Putamen (tissue), 1 donor: ENCODE measurements at places on chromosomes 7 and 10.

DNA sequence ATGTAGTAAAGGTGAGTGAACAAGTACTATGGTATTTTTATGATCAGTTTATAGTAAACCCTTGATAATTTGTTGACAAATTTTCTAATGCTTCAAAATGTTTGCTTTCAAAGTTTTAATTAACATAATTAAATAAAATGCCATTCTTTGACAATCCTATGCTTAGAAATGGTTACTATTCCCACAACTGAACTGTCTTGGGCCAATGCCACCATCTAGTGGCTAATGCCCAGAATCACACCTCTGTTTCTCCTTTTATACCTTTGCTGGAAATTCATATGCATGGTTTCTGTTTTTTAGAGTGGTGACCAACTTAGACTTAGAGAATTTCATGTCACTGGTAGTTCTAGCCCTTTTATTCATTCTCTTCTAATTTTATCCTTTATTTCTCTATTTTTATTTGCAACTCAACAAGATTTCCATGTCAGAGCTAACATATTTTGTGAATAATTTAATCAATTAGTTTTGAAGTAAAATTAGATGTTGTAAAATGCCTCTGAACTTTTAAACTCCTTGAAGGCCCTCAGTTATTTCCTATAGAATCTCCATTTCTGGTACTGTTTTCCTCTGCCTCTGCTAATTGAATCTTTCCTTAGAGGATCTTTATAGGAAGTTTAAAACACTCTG is 31.1 kb downstream of the PCGF5 start:
- DNase-seq, result peak; percentile 66

GRCh38 chr10:43978091-43978490 is 329.4 kb upstream of the ZNF32 start:
- no peak for DNase-seq

DNA sequence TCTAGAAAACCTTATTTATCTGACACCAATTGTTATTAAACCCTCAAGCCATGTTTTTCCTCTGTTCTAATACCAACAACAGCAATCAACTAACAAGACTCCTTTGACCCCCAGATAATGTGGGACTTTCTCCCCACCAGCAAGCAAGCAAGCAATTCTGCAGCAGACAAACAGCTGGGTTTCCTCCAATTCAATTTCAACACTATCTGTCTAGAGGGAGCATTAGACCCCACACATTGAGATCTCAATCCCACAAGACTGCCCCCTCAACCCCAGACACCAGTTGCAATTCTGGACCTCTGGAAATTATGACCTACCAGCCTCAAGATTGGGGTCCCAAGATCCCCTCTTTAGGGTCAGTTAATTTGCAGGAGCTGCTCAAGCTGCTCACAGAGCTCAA is 89.4 kb upstream of the TMEM26 start:
- no peak for DNase-seq

DNA sequence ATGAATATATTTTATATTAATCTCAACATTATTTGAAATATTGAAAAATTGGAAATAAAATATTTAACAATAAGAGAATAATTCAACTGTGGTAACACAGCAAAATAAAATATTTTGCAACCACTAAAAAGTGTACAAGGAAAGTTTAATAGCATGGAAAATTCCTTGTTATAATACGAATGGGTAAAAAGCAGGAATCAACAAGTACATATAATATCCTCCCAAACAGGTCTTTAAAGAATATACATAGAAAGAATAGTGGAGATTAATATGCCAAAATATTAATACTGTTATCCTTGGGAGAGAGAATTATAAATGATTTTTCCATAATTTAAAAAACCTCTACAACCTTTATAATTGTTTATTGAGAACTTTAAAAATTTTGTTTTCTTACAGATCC is 1.0 kb downstream of the DNAJC12 start:
- no peak for DNase-seq

DNA sequence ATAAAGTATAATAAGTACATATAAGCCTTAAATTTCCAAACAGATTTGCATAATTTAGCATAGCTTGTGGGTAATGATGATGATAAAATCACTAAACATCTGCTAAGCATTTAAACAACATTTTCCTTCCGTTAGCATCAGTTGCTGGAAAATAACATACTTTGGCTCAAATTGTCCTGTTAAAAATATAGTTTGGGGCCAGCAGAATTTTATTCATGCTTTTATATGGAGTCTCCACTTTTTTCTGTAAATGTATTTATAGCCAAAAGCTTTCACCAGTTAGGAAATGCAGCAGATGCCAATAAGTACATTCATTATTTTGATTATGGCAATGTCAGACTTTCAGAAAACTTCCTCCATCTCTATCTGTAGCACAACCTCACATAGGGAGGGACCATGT is 107.2 kb downstream of the CNTNAP2 start:
- no peak for DNase-seq

DNA sequence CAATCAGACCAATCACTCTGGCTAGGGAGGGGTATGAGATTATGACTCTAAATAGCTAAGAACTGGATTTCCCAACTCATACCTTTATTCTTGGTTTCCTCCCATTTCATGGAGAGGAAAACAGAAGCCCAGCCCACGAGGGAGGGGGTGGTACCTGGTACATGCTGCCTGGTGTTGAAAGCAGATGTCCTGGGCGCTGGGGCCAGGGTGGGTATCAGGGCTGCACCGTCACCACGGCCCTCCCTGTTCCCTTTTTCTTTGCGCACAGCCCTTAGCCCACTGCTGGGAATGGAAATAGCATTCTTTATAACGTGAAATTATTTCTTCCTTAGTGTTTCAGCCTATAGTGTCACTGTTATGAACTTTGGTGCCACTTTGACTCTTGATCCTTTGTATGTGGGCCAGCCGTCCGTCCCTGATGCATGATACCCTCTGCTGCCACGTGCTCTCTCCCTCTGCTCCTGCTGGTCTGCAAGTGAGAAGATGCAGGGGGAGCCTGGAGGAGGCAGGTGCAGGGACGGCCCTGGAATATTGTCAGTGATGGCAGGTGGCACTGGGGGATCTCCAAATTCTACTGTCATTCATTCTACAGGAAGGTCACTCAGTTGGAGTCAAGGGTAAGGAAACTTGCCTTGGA is 158.5 kb downstream of the CDH23 start:
- DNase-seq, result no peak

- DNase-seq, result no peak
Measured at GRCh38 chr7:23333671-23334246, 34.6 kb downstream of the MALSU1 start.

DNA sequence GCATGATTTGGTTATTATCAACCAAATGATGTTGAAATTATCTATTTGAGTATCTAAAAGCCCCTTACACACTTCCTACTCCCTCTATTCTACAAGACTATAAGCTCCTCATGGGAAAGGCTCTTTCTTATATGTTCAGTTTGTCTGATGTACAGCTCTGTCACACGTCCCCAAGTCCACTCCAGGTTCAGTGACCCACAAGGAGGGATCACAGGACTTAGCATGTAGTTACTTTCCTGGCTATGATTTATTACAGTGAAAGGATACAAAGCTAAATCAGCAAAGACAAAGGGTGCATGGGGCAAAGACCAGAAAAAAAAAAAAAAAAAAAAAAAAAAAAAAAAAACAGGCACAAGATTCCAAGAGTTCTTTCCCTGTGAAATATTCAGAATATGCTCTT is 125.6 kb upstream of the TMEM106B start:
- no peak for DNase-seq

DNA sequence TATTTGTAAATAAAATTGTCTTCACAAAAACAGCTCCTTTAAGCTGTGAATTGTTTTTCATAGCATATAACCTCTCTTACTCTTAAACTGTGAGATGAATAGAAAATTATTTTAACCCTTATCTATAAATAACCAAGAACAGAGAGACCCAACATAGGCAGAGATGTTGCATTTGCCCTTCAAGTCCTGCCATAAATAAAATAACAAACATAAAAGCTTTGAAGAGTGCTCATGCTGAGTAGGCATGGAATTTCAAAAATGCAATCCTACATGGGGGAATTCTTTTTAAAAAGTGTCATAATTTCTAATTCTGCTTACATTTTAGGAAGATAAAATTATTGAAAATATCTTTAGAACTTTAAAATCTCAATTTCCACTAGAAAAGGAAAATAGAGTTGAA is 124.1 kb upstream of the FERD3L start:
- no peak for DNase-seq

DNA sequence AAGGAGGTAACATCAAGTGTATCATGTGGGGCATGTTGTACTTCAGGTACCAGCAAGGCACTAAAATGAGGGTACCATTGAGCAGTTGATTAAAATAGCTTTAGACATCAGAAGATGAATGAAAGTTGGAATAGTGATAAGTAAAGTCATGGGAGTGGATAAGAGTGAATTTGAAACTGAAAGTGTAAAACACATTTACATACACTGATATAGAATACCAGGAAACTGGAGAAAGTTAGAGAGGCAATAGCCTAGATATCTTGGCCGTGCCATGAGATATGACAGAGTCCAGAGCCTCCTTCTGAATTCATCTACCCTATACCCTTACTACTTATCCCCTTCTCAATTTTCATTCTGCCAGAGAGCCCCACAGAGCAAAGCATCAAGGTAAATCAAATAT is 76.6 kb downstream of the GRM3 start:
- no peak for DNase-seq

- DNase-seq, result no peak
Measured at GRCh38 chr7:159040912-159041711, 103.6 kb downstream of the VIPR2 start.

DNA sequence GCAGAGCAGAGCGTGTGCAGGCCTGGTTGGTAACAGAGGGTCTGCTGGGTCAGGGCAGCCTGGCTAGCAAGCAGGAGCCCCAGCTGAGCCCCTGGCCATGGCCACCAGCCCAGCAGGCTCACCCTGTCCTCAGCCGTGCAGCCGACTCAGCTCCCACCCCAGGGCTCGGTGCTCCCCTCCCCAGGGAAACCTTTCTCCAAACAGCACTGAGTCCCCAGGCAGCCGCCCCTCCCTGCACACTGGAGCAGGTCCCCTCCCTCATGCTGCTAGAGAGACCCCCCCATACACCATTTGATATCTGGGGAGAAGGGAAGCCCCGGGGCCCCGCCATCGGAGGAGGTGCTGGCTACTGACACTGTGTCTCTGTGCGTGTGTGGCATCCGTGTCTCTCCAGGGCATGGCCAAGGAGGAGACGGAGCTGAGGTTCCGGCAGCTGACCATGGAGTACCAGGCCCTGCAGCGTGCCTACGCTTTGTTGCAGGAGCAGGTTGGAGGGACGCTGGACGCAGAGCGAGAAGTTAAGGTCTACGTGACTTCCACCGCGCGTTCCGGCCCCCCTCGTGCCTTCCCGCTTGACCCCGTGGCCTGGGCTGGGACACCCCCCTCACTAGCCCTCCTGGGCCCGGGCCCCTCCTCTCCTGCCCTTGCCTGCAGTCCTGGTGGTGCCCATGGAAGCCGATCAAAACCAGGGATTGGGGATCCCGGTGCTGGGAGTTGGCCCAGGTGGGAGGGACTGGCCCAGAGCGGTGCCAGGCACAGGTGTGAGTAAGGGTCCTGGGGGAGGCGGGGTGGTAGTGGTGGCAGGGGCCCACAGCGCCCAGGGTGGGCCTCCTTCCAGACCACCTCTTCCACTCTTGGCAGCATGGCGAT is 45.0 kb upstream of the DPYSL4 start:
- DNase-seq, result no peak

DNA sequence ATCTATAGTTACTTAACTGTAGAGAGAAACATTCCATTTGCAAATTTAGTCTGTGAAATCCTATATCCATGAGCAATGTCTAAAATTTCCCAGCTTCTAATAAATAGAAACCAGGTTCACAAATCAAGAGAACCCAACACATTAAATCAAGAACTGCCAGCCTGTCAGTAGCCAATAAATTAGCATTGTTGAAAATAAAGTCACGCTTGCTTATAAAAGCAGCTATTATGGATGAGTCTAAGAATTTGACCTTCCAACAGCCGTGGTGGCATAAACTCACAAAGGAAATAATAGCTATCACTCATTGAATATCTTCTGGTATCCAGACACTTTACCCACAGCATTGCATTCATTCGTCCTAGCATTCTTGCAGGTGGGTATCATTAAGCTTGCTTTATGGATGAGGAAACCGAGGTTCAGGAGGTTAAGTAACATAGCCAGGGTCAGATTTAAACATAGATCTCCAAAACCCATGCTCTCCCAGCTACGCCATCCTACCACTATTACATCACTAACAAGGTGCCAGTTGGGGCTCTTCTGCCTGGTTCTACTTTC is 260.1 kb upstream of the YAE1 start:
- DNase-seq, result no peak

DNA sequence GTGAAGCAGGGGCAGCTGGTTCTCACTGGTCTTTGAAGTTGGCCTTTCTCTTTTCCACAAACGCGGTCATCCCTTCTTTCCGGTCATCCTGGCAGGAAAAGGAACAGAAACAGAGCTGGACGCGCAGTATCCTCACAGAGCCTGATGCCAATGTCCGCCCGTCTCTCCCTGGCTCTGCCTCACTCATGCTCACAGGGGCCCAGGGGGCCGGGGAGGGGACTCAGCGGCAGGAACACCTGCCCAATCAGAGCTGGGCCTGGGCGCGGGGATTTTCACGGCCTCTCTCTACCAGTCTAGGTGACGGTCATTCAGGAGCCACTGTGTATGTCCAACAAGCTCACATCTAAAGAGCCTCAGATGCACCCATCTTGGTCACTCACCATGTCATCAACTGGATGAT is 5.0 kb upstream of the FUOM start:
- DNase-seq, result no peak

DNA sequence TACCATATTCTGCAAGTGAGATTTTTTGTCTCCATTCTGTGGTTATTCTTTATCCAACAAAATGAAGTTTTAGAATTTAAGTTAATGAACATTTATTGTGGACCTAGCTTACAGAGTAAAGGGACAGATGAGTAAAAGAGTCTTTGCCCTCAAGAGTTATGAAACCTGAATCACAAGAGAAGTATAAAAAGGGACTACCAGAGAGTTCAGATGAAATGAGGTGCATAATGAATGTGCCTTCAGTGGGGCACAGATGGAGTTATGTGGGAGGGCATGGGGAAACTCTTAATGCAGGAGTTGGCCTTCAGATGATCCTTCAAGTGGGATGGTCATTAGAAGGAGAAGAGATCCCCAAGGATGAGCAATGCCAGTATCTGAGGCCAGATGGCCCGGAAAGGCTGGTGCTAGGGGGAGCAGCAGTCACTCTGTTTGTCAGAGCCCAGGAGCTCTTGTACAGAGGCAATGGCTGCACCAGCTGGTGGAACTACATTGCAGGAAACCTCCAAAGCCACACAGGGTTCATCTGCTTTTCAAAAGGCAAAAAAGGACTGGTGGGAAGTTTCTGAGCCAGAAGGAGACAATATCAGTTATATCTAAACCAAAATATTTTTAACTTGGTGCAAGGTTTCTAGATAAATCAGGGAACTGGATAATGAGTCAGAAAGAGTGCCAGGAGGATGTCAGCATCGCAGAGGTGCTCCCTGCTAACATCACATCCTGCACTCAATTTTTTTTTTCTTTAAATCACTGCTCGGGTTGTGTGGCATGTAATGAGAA is 162.0 kb downstream of the KLF6 start:
- DNase-seq, result no peak
